Stimulated activated CD4-positive, alpha-beta T cell treated with anti-CD3 and anti-CD28 coated beads, Interleukin-12 subunit alpha, Interleukin-12 subunit beta, amount 100 ng/mL, for 24 hours (primary cell): ENCODE measurements at places on chromosomes 12 and 14.

GRCh38 chr12:79522257-79522988 is 168.3 kb downstream of the PAWR start:
- DNase-seq = no peak

- no peak for DNase-seq
Measured at GRCh38 chr12:65098364-65098763, 22.7 kb downstream of the WIF1 start.

DNA sequence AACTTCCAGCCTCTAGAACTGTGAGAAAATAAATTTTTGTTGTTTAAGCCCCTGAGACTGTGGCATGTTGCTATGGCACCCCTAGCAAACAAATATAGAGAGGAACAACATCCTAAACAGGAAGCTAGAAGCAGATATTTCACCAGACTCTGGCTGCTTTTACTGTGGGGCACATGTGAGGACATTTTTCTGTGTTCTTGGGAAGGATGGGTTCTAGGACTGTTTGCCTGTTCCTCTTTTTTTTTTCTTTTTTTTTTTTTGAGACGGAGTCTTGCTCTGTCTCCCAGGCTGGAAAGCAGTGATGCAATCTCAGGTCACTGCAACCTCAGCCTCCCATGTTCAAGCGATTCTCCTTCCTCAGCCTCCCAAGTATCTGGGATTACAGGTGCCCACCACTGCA is 4.2 kb upstream of the HRK start:
- DNase-seq = no peak

DNA sequence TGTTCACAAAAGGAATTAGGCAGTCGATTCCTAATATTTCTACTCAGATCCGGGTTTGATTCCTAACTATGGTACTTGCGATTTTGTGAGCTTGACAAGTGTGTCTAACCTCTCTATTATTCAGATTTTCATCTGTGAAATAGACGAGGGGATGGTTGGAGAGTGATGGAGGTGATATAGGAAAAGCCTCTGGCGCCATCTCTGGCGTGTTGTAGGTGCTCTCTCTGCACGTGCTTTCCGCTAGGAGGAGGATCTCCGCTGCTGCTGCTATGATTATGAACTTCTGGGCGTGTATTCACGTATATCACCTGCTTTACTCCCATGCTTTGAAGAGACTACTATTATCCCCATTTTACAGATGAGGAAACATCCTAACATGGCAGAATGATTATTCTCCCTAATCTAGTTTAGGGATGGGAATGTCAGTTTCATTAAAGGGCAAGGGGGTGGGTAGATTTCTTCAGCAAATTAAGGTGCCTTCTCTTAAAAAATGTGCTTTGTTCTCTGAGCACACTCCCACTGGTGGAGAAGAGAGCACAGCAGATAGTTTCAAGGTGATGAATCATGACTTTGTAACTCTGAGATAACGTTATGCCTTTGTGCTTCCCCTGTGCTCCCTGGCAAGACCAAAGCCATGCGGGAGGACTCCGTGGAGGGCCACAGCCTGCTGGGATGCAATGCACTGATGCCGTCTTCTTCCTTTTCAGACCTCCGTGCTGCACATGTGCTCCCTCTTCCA is 97.1 kb downstream of the PRIMA1 start:
- no peak for DNase-seq

- DNase-seq = no peak
Measured at GRCh38 chr12:14260011-14260993, 105.2 kb upstream of the ATF7IP start.

DNA sequence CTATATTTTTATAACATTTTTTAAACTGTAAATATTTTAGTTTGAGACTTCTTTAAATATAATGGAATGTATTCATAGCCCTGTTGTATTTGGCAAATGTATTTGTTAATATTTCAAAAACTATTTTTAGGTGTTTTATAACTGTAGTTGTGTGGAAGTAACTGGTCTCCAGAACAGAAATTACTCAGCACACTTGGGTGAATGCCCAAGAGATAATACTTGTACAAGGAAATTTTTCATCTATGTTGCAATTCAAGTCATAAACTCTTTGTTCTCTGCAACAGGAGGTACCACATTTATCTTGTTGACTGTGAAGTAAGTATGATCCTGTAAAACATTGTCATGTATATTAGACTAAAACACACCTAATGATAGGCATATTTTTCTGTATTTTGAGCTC is 72.8 kb downstream of the SLCO1B3 start:
- DNase-seq = no peak

- DNase-seq = no peak
Measured at GRCh38 chr14:100761481-100761880, 34.8 kb downstream of the DLK1 start.

GRCh38 chr12:70275045-70275444 is 31.8 kb downstream of the CNOT2 start:
- DNase-seq = no peak

GRCh38 chr12:48782457-48783395 is 6.2 kb downstream of the ADCY6 start:
- no peak for DNase-seq

DNA sequence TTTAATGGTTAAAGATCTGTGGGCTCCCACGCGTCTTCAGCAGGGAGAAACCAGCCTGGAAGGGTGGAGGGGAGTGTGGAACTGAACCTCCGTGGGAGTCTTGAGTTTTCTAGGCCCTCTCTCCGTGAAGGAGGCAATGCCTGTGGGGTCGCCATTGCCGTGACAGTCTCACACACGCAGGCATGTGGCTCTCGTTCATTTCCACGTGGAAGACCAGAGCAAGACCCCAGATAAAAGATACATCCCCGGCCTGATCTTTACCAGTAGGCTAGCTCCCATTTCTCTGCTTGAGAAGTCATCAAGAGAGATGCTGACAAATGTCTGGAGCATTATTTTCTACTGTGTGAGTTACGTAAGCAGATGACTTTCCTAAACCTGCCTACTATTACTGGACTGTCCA is 491.7 kb upstream of the LMO3 start:
- no peak for DNase-seq

GRCh38 chr14:104442631-104443390 is 136.8 kb upstream of the C14orf180 start:
- DNase-seq = no peak

DNA sequence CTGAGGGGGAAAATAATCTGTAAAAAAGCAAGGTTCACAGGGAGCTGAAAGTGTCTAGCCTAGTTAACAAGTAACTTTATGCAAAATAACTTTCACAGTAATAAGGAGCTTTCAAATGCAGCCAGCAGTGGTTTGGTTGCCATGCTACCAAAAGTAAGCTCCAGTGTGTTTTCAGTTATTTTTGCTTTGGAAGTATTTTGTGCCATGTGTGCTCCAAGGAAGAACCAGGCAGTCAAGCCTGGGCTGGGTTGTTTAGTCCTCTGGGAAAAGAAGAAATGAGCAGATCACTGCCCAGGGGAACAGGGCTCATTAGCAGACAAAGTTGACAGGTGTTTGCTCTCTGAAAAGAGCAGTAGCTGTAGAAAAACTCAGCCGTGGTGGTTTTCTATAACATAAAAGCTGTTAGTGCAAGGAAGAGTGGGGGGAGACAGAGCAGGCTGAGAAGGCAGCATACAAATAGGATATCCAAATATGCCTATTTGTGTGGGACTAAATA is 92.8 kb upstream of the TMTC2 start:
- DNase-seq = no peak

- no peak for DNase-seq
Measured at GRCh38 chr14:54798465-54799124, 104.0 kb downstream of the GCH1 start.

DNA sequence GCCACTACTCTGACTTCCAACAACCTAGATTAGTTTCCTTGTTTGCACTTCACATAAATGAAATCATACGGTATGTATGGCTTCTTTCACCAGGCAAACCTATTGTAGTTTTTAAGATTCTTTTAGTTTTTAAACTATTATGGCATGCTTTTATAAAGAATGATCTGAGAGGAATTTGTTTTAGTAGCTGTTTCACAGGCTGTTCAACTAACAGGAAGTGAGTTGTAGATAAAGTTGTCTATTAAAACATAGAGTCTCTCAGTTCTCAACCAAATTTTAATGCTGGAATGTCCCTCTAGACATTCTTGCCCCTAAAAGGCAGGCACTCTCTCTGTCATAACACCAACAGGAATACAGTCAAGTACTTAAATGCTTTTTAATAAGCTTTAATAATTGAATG is 102.7 kb upstream of the DACT1 start:
- no peak for DNase-seq

- no peak for DNase-seq
Measured at GRCh38 chr12:12922191-12922616, 29.8 kb downstream of the GPRC5D start.

DNA sequence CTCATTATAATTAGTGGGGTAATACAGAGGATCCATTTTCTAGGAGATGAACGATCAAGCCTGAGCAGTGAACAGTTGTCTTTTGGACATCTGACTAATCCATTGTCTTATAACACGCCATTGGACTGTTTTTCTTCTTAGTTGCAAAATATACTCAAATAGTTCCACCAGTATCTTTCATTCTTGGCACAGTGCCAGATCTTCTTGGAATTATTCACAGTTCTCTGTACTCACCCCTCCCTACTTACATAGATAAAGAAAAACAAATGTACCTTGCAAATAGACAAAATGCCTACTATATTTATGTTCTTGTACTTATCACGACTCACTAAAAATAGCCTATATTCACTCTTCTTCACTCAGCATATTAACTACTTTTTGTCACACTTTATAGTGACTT is 3.8 kb downstream of the CBLN3 start:
- no peak for DNase-seq

GRCh38 chr14:61560323-61560722 is 135.0 kb upstream of the HIF1A start:
- no peak for DNase-seq

DNA sequence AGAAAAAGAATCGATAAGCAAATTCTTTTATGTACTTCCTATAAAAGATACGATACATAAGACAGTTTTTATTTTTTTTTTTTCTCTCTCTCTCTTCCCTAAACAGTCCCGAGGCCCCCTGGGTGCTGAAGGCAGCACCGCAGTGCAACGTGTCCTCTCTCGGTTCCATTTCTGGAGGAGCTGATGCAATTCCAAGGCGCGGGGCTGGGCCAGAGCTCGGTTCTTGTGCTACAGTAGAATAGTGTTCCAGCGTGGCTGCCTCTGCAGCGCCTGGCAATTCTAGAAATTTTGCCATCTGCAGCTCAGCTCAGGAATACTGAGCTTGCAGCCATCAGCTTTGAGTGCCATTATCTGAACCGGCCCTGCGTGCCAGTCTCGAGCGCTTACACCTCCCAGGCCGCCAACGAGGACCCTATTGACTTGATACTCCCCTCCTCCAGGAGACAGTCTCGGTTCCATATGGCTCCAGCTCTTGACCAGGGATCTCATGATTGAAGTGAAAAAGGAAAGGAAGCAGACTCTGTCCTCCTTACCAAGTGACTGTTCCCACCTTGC is 630 bp downstream of the ALDH1L2 start:
- DNase-seq = peak; percentile 15

- DNase-seq = no peak
Measured at GRCh38 chr12:32083489-32083888, 23.2 kb upstream of the BICD1 start.

DNA sequence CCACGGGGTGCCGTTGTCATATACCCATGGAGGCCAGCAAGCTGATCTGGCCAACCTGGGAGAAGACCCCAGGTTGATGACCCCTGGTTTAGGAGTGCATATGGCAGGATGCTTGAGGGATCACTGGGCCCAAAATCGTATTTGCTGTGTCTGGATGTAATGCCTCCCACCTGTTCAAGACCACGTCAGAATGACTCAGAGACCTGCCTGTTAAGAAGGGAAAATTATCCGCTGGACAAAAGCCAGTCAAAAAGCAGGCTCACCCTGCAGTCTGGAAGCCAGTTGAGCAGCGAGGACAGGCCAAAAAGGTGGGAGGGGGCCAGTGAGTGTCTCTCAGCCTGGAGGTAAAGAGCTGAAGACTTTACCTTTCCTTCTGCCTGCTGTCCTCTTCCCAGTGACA is 449.2 kb downstream of the DPF3 start:
- no peak for DNase-seq

- no peak for DNase-seq
Measured at GRCh38 chr12:11856971-11857370, 207.5 kb downstream of the ETV6 start.

DNA sequence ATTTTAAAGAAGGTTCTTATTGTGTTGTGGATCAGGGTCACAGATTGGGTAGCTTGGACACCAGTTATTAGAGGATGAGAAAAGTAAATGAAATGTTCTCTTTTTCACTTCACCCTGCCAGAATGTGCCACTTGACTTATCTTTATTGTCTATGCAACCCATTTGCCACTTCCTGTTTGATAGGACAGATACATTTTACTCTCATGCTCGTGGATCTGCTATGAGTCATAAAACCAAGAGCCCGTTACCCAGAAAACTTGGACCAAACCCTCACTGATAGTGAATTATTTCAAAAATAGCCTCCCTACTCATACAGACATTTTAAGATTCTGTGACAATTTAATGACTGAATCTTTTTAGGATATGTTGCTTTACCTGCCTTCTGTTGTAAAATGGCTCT is 1.8 kb downstream of the ISCA2 start:
- no peak for DNase-seq
